ENCODE measurements at places on chromosomes 2 and 18.

GRCh38 chr2:239309398-239310245, 91.2 kb downstream of the HDAC4 start:
- no peak for DNase-seq

- DNase-seq = no peak
These were observed 17.7 kb upstream of the HNRNPLL start for GRCh38 chr2:38620282-38620977.

- DNase-seq = no peak
These were observed 31.1 kb downstream of the TMEM178A start for GRCh38 chr2:39696838-39697237.

GRCh38 chr2:11499081-11499743, 33.3 kb upstream of the E2F6 start:
- no peak for DNase-seq

DNA sequence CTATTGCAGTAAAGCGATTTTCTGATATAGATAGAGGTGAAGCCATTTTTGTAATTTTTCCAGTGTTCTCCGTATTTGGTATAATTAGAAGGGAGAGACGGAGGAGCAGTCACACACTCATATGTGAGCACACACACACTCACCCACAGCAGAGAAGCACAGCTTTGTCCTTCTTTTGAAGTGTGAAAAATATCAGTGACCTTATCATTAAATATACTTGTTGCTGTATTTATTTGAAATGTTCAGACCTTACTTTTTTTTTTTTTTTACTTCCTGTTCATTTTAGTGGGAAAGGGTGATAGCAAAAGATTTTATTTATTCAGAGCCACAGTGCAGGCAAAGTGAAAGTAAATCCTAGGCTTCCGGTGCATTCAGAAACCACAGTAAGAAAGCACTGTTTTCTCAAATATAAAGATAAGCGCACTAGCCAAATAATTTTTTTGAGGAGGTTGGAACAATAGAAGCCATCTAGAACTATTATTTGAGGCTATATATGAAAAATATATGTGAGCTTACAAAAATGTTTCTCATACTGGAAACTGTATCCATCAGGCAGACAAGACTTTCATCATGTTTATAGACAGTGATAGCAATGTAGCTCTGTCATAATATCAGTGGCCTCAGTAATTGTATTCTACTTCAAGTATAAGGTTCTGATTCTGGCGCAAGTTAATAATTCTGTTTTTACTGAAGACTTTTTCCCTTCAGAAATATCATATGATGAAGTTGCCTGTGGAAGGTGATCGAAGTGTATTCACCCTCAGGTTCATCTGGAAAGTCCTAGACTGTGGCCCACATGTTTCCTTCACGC, 37.2 kb downstream of the TSHZ1 start:
- DNase-seq = peak; percentile 29

GRCh38 chr18:61459896-61460648, 126.8 kb downstream of the CDH20 start:
- no peak for DNase-seq

DNA sequence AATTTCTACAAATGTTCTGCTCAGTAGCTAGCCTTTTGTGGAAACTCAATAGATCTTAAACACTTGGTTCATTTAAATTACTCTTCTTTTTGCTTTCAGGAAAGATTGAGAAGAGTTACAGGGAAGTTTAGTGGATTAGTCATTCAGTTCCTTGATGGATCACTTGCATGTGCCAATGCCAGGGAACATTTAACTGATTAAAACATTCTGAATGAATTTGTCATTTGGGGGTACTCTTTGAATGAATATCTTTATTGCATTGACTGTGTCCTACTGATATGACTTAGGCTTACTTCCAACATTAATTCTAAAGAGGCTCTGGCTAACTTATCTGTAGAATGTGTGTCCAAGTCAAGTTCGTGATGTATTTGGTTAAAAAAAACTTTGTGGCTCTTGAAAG, 199.8 kb downstream of the PLCL1 start:
- DNase-seq = no peak

DNA sequence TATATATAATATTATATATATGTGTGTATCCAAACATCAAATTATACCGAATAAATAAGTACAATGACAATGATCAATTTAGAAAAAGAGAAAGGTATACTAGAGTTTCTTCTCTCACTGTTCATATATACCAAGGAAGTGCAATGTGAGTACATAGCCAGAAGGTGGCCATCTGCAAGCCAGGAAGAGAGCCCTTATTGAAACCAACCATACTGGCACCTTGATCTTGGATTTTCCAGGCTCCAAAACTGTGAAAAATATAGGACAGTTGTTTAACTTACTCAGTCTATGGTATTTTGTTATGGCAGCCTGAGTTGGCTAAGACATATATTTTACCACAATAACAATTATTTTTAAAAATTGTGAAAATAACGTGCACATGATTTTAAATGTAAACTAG, 1490.2 kb upstream of the SLC39A10 start:
- no peak for DNase-seq

DNA sequence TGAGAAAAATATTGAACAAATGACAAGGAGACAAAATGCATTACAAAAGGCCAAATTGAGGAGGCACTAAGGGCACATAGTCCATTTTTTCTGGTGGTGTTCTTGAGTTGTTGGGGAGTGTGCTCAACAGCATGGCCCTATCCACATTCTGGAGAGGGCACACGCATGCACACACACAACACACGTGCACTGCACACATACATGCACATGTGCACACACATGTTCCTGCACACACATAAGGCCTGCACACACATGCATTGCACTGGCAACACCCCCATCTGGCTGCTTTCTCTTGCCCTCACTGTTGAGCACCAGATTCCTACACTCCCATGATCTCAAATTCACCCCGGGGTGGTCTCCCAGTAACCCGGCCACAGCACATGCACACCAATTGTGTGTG, 659.2 kb upstream of the RAB6C start:
- no peak for DNase-seq

DNA sequence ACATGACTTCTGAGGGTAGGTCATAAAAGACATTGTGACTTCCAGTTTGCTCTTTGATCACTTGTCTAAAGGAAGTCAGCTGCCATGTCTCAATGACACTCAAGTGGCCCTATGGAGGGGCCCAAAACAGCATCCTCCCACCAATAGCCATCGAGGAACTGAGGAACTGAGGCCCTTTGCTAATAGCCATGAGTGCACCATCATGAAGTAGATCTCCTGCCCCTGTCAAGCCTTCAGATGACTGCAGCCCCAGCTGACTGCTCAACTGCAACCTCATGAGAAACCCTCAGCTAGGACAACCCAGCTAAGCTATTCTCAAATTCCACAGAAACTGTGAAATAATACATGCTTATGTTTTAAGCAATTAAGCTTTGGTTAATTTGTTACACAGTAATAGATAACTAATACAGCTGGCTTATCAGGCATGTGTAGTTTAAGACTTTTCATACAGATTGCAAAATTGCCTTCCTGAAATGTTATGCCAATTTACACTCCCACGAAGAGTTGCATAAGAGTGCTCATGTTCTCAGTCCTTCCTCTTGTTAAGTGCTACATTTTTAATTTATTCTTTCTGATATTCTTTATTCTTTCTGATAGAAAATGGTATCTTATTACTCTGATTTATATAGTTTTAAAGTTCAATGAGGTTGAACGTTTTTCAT, 105.6 kb upstream of the NDUFV2 start:
- no peak for DNase-seq

- no peak for DNase-seq
These were observed 95.6 kb upstream of the NOL4 start for GRCh38 chr18:34320267-34320666.

GRCh38 chr18:58557008-58557435, 71.9 kb downstream of the ALPK2 start:
- DNase-seq = no peak

GRCh38 chr2:209496586-209496982, 72.7 kb downstream of the MAP2 start:
- DNase-seq = no peak

DNA sequence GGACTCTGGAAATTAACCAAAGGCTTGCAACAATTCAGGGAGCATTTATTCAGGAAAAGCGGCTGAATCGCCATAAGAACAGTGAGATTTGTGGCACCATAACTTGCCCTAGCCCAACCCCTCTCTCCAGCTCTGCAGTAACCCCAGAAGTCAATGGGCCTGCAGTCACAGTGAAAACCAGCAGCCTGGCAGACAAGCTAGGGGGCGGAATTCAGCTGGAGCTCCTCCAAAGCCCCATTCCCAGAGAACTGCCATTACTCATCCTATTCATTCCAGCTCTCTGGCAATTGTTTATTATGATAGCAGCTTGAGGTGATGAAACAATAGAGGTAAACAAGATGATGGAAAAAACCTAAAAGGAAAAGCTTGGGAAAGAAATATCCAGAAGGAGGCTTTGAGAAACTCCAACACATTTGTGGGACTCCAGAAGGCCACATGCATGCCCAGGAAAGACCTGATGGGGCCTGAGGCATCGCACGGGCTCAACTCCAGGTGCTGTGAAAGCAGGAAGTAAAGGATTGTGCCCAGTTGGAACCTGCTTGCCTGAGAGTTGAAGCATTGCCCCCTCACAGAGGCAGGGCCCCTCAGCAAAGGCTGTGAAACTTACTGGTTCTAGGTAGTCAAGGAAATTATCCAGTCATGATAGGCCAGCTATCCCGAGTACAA, 126.7 kb downstream of the TWIST2 start:
- DNase-seq = no peak

All from CD4-positive, alpha-beta T cell treated with Interleukin-17A for 4 hours (primary cell).